CD4-positive, alpha-beta T cell treated with Interleukin-15 for 1 hour (primary cell): ENCODE measurements at places on chromosomes 3 and 15.
A peak's percentile ranks its signal among the peaks of the same experiment; 100 is the strongest.

- DNase-seq = no peak
These were observed 16.7 kb upstream of the TBC1D21 start for GRCh38 chr15:73856458-73857192.

DNA sequence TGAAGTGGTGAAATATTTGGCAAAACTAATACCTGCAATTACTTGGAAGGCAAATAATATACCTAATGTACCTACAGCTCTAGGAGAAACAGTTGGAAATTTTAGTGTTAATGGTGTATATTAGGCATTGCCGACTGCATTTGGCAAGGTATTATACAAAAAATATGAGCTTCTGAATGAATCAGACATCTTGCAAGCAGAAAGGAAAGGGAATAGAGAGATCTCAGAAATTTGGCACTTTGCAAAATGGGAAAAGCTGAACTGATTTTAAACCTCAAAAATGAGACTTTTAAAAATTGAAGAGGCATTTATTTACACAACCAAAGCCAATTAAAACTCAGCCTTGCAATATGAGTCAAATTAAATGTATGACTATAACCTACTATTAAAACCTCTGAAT, 40.2 kb upstream of the C15orf61 start:
- no peak for DNase-seq

- no peak for DNase-seq
These were observed 120.9 kb downstream of the NEDD4 start for GRCh38 chr15:55872471-55872870.

DNA sequence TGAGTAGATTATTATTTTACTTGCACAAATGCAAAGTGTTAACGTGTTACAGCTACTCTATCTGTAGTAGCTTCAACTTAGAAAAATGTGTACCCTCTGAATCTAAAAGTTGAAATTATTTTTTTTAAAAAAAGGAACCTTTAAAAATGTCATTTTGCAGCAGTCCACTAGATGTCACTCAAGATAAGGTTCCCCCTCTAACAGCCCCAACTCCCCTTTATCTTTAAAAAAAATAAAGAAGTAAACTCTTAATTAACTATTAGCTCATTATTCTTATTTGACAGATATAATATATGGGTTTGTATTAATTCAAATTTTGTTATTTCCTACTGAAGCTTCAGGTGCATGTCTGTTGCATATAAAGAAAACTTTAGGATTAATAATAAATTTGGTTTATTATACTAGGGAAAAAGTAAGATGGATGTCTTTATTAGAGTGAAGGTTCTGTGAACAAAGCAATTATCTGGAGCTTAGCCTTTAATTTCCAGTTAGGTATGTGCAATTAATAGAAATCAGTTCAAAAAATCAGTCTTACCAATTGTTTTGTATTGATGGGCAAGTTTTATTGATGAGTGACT, 288.5 kb downstream of the VGLL3 start:
- no peak for DNase-seq

- DNase-seq = no peak
These were observed 753 bp downstream of the INAFM2 start for GRCh38 chr15:40323953-40324937.

DNA sequence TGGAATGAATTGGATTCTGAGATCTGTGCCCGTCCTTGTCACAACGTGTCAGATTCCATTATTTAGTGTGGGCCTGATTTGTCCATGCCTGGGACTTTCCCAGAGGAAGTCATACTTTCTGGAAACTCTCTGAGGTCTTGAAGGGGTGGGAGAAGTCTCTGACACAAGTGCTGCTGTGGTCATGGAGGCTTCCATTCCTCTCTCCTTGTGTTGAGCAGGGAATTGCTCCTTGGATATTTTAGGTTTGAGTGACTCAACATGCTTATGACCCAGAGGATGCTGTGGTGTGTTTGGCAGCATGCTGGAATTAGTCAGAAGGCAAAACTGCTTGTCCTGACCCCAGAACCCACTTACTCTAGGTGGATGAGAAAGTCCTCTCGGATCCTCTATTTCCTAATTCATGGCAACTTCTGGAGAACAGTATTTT, 132.1 kb downstream of the LPP start:
- DNase-seq = no peak

DNA sequence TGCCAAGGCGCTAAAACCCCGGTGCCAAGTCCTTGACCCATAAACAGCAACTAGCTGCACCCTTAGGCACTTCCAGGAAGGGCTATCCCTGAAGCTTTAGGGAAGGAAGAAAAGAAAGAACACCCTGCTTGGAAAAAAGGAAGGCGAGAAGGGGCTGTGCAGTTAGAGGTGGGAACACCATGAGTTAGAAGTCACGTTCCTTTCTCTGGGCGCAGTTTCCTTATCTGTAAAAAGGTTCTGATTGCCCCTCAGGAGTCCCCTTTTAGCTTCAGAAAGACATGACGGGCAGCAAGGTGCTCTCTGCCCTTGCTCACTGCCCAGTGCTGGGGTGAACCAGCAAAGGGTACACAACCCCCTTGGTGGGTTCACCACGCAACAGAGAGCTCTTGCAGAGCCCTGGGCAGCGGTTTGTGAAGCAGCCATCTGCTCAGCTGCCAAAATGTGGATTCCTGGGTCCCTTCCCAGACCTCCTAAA, 798 bp downstream of the GCHFR start:
- no peak for DNase-seq

GRCh38 chr3:23900744-23901143, 16.0 kb downstream of the NKIRAS1 start:
- DNase-seq = no peak

DNA sequence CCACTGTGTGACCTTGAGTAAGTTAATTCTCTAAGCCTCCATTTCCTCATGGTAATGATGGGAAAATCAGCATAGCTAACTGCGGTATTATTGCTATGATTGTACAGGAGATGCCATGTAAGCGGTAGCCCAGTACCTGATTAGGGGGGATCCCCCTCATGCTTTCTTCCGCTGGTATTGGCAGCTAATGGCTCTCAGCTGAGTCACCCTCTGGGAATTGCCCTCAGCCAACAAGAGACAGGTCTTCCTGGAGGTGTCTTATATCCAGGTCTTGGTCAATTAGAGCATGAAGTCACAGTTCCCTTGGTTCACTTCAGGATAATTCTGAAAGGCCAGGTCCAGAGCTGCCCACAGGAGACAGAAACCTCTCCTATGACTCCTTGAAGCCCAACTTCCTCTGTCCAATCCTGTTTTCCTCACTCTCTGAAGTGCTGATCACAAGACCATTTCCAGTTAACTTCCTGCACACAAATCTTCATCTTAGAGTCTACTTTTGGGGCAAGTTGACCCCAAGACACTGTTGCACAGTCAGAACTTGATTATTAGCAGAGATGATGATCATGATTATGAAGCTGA, 724.7 kb upstream of the ZNF385D start:
- no peak for DNase-seq

GRCh38 chr15:50500352-50500751, 46.1 kb downstream of the USP50 start:
- no peak for DNase-seq

DNA sequence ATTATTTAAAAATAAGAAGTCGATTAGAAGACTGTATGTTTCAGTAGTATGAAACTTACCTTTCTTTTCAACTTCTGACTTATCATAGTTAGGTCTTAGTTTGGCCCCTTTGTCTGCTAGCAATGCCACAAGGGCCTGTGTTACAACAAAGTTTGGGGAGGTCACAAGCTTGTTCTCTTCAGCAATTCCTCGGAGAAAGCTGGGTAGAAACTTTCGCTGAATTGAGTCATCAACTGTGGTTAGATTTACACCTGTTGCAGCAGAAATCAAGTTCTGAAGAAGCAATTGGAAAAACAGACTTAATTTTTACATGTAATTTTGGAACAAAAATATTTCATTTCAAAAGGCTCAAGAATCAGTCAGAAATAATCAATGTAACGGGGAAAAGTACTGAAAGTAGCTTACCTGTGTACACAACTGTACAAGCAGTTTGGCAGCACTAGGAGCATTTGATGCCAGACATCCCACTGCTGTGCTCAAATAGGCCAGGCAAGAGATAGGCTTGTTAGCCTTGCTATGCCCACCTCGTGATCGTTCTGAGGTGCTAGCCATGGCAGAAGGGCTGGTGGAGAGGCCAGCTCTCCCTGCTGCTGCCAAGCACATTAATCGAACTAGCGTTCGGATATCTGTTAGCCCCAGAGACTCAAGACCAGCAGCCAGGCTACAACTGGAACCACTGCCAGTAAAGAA, 58.6 kb downstream of the FBXL22 start:
- DNase-seq = no peak

DNA sequence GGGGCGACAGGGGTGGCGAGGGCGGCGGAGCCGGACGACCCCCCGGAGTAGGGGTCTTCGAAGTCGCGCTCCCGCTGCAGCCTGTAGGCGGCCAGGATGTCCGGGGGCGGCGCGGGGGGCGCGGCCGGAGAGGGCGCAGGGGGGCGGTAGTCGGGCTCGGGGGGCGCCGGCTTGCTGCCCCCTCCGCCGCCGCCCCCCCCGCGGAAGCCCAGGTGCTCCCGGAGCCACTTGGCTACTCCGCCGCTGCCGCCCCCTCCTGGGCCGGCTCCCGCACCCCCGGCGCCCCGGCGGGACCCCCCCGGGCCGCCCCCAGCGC, 230 bp downstream of the SHF start:
- no peak for DNase-seq

- no peak for DNase-seq
These were observed 635.6 kb upstream of the CFAP20DC start for GRCh38 chr3:59685432-59685831.

DNA sequence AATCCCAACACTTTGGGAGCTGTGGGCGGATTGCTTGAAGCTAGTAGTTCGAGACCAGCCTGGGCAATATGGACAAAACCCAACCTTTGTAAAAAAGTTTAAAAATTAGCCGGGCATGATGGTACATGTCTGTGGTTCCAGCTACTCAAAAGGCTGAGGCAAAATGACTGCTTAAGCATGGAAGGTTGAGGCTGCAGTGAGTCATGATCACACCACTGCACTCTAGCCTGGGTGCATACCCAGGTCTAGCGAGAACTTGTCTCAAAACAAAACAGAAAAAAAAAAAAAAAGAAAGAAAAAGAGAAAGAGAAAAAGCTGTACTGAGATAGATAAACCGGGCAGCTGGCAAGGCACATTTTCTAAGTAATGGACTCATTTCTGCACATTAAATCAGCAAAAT, 10.6 kb downstream of the ARPP19 start:
- peak; percentile 39 for DNase-seq

DNA sequence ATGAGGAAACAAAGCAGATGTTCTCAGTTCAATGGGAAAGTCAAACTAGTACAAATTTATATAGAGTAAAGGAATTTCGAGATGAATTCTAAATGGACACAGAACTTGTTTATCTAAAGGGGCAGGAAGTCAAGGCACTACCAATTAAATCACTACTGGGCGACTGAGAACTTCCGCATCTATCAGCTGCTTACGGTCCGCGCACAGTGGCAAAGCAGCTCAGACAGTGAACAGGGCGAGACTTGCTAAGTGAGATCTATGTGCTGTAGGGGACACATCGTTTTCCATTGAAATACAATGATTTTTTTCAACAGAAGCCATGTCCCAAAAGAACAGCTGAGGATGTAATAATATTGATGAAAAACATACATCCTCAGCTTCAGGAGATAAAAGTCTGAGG, 105.0 kb downstream of the CHRNA7 start:
- DNase-seq = no peak

DNA sequence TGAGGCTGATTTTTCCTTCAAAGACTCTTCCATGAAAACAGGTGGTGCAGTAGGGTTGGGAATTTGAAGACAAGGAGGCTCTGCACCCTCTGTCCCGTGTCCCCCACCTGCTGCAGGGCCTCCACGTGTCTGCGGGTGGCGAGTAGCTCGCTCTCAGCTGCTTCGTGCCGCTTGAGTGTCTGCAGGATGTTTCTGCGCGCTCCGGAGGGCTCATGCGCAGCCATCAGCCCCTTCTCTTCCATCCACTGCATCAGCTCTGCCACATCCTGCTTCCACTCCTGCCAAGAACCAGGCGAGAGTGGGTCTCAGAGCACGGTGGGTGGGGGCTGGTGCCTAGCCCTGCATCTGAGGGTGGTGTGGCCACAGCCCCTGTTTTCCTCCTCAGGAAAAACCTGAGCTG, 17.8 kb downstream of the SPTBN5 start:
- DNase-seq = no peak

- no peak for DNase-seq
These were observed 107.9 kb downstream of the LRTM1 start for GRCh38 chr3:54819946-54820345.

DNA sequence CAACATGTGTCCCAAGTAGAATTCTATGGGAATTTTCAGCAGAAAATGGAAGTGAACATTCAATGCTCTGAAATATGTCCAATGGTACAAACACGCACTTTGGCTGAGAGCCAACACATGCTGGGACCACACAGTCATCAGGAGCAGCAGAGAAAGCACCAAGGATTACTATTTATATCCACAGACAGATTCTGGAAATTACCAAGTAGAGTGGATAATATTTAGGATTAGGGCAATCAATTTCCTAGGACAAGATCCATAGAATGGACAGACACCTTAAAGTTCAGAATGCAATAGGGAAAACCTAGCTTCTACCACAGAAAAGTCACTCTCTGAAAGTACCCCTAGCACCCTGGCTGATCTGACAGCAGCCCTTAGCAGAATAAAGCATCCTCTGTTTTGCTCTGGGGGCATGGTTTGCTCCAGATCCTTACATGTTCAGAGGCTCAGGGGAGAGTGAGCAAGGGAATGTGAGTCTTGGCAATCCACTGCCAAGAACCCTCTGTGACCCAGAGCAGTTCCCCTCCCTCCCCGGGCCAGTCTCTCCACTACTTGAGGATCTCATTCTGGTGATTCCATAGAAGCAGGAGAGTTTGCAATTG, 206.0 kb upstream of the WNT5A start:
- DNase-seq = no peak

DNA sequence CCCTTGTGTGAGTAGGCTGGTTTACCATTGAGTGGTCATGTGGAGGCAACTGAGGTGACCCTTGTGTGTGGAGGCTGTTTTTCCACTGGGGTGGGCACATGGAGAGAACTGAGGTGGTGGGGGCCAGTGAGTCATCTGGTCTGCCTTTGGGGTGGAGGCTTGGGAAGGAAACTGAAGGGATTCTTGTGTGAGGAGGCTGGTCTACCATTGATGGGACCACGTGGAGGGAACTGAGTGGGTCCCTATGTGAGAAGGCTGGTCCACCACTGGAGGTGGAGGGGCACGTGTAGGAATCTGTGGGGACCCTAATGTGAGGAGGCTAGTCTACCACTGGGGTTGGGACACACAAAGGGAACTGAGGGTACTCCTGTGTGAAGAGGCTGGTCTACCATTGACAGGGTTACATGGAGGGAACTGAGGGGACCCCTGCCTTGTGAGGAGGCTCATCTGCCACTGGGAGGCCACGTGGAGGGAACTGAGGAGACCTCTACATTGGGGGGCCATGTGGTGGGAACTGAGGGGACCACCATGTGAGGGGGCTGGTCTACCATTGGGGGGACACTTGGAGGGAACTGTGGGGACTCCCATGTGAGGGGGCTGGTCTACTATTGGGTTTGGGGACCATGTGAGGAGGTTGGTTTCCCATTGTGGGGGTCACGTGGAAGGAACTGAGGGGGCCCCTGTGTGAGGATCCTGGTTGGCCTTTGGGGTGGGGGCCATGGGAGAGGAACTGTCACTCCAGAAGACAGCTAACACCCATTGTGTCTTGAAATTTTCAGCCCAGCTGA, 164.5 kb downstream of the WNT7A start:
- no peak for DNase-seq

- DNase-seq = no peak
These were observed 228.1 kb downstream of the ADAMTS9 start for GRCh38 chr3:64459711-64460110.

- DNase-seq = no peak
These were observed 54.1 kb upstream of the ANP32A start for GRCh38 chr15:68874788-68875187.
